ENCODE measurements at places on chromosomes 1 and 21. TPM values are rescaled to one million over a fixed set of nuclear protein-coding genes. Genes with fewer than 3 reads are reported as not detected.

KRTAP7-1 gene
- total RNA-seq = not detected

TADA1 gene
- 12.0 TPM for total RNA-seq

LCE1F gene
- total RNA-seq = not detected

SPATA1 gene
- 1.2 TPM for total RNA-seq

KDF1 gene
- 1.3 TPM for total RNA-seq

DNA sequence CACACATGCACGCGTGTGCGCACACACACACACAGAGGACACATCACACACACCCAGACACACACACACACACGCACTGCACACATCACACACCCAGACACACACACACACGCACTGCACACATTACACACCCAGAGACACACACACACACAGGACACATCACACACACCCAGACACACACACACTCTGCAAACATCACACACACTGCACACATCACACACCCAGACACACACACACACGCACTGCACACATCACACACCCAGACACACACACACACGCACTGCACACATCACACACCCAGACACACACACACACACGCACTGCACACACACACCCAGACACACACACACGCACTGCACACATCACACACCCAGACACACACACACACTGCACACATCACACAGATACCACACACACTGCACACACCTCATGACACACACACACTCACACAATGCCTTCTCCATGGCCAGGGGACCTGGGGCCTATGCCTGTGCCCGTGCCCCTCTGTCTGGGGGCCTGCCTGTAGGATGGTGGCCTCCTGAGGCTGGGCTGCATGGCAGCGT is 24.4 kb downstream of the CRYAA start:
- H3K4me1 ChIP-seq = peaks cover 7% of the 10 kb centered on the region
- no peak overlapping the region for H3K4me3 ChIP-seq
- DNase-seq = no peak
- H3K27ac ChIP-seq = no peak overlapping the region
- H3K36me3 ChIP-seq = peaks cover 6% of the 10 kb centered on the region
- peaks cover 33% of the 10 kb centered on the region for H3K27me3 ChIP-seq

DNA sequence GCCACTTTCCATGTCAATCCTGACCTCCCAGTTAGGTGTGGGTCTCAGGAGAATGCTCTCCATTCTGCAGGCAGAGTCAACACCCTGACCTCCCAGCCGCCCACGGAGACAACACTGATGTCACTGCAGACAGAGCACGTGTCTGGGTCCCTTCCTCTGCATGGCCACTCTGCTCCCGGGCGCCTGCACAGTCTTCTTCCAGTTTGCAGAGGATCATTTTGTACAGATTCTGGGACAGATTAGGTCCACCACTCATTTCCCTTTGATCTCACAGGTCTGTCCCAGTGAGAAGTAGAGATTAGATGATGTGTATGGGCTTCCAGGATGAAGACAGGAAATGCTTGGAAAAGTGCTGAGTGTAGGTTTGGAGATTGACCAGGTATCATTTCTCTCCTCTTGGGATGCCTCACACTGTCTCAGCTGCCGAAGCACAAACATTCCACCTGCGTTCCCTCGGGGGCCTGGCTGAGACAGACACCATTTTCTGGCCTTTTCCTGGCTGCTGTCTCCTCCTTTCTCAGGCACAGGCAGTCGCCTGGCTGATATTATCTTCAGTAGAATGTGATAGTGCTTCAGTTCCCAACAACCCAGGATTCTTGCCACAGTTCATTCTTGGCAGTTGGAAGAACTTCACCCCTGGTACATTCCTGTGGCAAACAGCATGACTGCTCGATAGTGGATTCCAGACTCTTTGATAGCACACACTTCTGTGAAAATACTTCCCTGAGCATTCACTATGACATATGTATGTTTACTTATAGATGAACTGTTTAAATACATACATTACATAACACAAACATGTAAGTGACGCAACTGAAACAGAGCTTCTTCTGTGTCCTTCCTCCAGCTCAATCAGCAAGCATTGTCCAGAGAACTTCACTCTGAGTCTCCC is 7.9 kb downstream of the MYBPHL start:
- DNase-seq = no peak
- no peak overlapping the region for H3K4me3 ChIP-seq
- H3K27ac ChIP-seq = no peak overlapping the region
- H3K27me3 ChIP-seq = peaks cover 43% of the 10 kb centered on the region

GRCh38 chr1:183812686-183813569 is 8.0 kb downstream of the RGL1 start:
- DNase-seq = no peak
- H3K4me1 ChIP-seq = peaks cover 10% of the 10 kb centered on the region
- H3K27me3 ChIP-seq = peaks cover 32% of the 10 kb centered on the region
- H3K36me3 ChIP-seq = peaks cover 5% of the 10 kb centered on the region
- H3K4me3 ChIP-seq = no peak overlapping the region

DNA sequence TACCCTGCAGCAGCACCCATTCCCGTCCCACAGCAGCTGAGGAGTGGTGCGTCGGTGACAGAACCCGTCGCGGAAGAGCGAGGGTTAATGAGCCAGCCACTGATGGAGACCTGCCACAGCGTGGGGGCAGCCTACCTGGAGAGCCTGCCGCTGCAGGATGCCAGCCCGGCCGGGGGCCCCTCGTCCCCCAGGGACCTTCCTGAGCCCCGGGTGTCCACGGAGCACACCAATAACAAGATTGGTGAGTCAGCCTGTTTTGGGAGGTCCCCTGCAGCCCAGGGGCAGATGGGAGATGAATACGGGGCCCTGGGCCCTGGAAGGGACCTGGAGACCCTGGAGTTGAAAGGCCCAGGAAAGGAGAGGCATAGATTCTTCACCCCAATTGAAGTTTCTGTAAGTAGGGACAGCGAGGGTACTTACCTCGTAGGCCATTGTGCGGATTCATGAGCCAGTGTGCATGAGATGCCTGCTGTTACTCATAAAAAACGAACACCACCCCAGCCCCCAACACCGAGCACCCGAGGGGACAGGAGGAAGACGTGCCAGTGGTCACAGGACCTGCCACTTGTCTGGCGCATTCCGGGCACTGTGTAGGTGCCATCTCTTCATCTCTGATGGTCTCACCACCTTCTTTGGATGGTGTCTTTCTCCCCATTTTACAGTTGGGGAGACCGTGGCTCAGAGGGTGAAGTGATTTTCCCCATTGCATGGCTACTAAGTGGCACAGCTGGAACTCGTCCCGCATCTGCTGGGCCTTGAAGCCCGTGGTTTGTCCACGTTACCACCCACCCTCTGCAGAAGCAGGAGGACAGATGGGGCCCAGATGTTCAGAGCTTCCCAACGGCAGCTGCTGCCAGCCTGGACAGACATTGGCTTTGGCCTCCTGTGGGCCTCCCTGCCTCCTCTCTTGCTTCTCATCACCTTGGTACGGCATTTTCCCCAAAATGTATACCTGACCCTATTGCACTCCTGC is 28.3 kb upstream of the TNFRSF1B start:
- no peaks in the 10 kb centered on the region for H3K27me3 ChIP-seq
- DNase-seq = no peak
- H3K36me3 ChIP-seq = no peaks in the 10 kb centered on the region
- H3K4me1 ChIP-seq = peaks cover 18% of the 10 kb centered on the region
- no peak overlapping the region for H3K4me3 ChIP-seq
- H3K27ac ChIP-seq = no peak overlapping the region

DNA sequence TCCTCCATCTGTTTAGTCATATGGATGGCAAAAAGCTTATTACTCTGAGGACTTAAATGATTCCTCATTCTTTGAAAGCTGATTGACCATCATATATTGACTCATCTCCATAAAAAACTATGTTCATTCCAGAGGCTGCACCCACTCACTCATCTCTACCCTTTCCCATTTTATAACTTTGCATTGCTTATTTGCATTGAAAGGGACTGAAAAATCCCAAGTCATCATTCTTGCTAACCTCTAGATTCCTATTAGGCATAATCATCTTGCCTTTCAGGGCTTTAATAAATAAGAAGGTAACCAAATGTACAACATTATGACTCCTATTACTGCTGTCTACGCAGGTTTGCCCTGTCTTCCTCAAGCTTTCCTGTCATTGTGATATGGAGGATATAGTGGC is 1180.3 kb upstream of the B3GALT2 start:
- no peak overlapping the region for H3K4me3 ChIP-seq
- no peak for DNase-seq
- H3K27ac ChIP-seq = no peak overlapping the region
- H3K36me3 ChIP-seq = no peaks in the 10 kb centered on the region

DNA sequence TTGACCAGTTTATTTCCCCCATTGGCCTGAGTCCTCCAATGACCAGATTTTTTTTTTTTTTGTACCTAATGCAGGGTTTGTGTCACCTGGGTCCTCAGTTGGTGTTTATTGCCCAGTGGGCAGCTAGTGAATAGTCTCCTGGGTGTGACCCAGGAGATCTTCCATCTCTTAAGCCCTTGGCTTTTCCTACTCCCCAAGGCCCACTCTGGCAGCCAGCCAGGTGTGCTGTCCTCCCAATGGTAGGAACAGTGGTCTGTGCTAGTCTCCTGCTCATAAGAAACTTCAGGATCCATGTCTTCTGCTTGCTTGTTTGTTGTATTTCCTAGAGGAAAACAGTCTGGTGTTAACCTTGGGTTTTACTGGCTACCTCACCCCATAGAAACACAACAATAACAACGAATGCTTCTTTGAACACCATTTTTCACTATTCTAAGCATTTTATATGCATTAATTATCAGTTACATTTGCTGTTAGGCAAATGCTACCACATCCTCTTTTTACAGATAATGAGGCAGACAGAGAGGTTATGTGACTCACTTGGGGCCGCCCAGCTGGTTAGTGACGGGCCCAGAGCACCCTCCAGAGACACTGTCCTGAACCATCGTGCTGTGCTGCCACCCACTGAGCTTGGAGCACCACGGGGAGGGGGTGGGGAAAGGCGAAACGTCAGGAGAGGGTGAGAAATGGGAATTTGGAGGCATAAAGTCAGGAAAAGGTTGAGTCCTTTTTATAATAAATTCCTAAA is 107.5 kb downstream of the HIVEP3 start:
- H3K4me3 ChIP-seq = no peak overlapping the region
- no peak for DNase-seq
- H3K27me3 ChIP-seq = no peaks in the 10 kb centered on the region
